ENCODE measurements at places on chromosomes 12 and 14. TPM values are rescaled to one million over a fixed set of nuclear protein-coding genes. Genes with fewer than 3 reads are reported as not detected.

MANSC1 gene
- 10.8 TPM for total RNA-seq

CD69 gene
- 9.0 TPM for total RNA-seq

RNF212B gene
- not detected for total RNA-seq

TMEM121 gene
- total RNA-seq: 28.2 TPM

SCN8A gene
- 0.21 TPM for total RNA-seq

RASAL1 gene
- 2.2 TPM for total RNA-seq

MANSC4 gene
- total RNA-seq: 1.5 TPM

- H3K4me1 ChIP-seq: peaks cover 9% of the 10 kb centered on the region
- H3K4me3 ChIP-seq: no peak overlapping the region
- no peaks in the 10 kb centered on the region for H3K36me3 ChIP-seq
- H3K27ac ChIP-seq: no peak overlapping the region
These were observed 11.3 kb downstream of the CFAP54 start for GRCh38 chr12:96500693-96501092.

DNA sequence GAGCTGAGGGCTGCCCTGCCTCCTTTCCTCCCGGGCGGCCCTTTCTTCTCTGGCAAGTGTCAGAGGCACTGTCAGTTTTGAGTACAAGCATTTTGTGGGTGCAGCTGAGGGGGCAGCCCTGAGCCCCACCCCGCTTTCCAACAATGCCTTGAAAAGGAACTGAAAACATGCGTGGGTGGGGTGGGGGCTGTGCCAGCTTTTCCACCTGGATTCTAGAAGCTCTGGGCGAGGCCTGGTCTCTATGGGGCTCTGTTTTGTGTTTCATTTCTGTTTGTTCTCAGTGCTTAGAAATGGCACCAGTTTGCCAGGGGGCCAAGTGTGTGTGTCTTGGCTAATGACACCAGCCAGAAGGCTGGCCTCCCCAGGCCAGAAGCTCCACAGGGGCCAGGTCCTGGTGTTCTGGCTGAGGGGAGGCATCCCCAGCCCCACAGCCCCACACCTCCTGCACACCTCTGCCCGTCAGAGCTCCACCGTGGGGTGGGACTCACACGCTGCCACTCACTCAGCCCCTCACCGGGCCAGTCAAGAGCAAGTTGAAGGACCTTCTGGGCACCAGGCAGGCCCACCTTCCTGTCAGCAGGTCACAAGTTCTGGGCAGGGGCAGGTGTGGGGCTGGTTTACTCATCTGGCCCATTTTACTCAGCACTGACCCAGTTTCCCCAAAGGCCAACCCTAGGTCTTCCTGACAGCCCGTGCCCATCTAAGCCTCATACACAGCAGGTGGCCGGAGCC lies 155.1 kb downstream of the CALM1 start:
- DNase-seq: no peak
- H3K36me3 ChIP-seq: peaks cover 8% of the 10 kb centered on the region
- no peaks in the 10 kb centered on the region for H3K27me3 ChIP-seq
- H3K4me1 ChIP-seq: no peaks in the 10 kb centered on the region
- H3K27ac ChIP-seq: peak overlapping the region; percentile 41

- no peaks in the 10 kb centered on the region for H3K27me3 ChIP-seq
- no peaks in the 10 kb centered on the region for H3K36me3 ChIP-seq
- H3K27ac ChIP-seq: no peak overlapping the region
- no peaks in the 10 kb centered on the region for H3K4me1 ChIP-seq
- H3K4me3 ChIP-seq: no peak overlapping the region
These were observed 8.3 kb upstream of the PLEK2 start for GRCh38 chr14:67420102-67420739.

- peaks cover 8% of the 10 kb centered on the region for H3K36me3 ChIP-seq
- no peaks in the 10 kb centered on the region for H3K27me3 ChIP-seq
- H3K27ac ChIP-seq: no peak overlapping the region
- no peaks in the 10 kb centered on the region for H3K4me1 ChIP-seq
- H3K4me3 ChIP-seq: no peak overlapping the region
These were observed 172.9 kb downstream of the CEP128 start for GRCh38 chr14:80768646-80769045.

DNA sequence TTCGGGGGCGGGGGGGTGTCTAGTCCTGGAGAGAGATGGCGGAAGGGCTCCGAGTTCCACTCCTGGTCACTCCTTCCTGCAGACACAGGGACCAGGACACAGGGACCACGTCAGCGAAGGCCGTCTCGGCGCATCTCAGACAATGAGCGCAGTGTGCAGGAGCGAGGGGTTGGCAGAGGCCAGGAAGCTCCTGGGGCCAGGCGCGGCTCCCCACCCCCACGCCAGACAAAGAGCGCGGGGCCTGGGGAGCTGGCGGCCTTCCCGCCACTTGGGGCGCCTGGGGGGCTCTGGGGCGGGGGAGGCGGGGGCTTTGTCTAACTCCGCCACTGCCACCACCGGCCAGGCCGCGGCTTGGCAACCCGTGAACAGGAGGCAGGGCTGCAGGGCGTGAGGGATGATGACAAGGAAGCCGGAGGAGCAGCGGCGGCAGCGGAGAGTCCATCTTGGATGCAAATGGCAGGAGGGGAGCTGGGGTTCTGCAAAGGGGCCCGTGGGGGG lies 2.2 kb downstream of the CDK2AP1 start:
- peak; percentile 60 for DNase-seq
- no peaks in the 10 kb centered on the region for H3K27me3 ChIP-seq
- H3K36me3 ChIP-seq: no peaks in the 10 kb centered on the region

- H3K27ac ChIP-seq: no peak overlapping the region
- no peak overlapping the region for H3K4me3 ChIP-seq
- H3K4me1 ChIP-seq: peaks cover 3% of the 10 kb centered on the region
- no peak for DNase-seq
These were observed 86.8 kb downstream of the ADGRD1 start for GRCh38 chr12:131040491-131040890.

- peaks cover 31% of the 10 kb centered on the region for H3K36me3 ChIP-seq
- no peaks in the 10 kb centered on the region for H3K4me1 ChIP-seq
- no peak overlapping the region for H3K27ac ChIP-seq
- no peaks in the 10 kb centered on the region for H3K27me3 ChIP-seq
- DNase-seq: no peak
- no peak overlapping the region for H3K4me3 ChIP-seq
These were observed 23.7 kb downstream of the VTI1B start for GRCh38 chr14:67650694-67651093.

- no peaks in the 10 kb centered on the region for H3K27me3 ChIP-seq
- no peaks in the 10 kb centered on the region for H3K36me3 ChIP-seq
- no peak overlapping the region for H3K27ac ChIP-seq
- no peak for DNase-seq
- no peaks in the 10 kb centered on the region for H3K4me1 ChIP-seq
These were observed 85.5 kb downstream of the TESC start for GRCh38 chr12:117013726-117014125.

DNA sequence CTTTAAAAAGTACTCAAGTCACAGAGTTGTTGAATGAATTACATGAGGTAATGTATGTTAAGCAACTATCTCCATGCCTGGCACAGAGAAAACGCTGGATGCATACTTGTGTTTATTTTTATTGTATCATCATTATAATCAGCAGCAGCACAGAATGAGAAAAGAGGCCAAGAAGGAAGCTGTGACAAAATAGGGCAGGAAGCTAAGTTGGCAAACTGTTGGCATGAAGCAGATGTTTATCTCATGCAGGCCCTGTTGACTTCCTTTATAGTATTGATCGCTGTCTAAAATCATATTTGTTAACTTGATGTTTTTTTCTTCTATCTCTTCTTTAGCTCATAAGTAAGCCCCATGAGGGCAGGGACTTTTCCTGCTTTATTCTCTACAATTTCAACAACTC lies 466.6 kb downstream of the TRHDE start:
- no peaks in the 10 kb centered on the region for H3K36me3 ChIP-seq
- DNase-seq: no peak
- H3K4me3 ChIP-seq: no peak overlapping the region
- H3K27me3 ChIP-seq: no peaks in the 10 kb centered on the region

GRCh38 chr14:96232506-96232905 lies 23.5 kb upstream of the BDKRB1 start:
- no peaks in the 10 kb centered on the region for H3K27me3 ChIP-seq
- H3K4me3 ChIP-seq: no peak overlapping the region
- H3K27ac ChIP-seq: no peak overlapping the region

GRCh38 chr12:112676507-112676906 lies 115.0 kb upstream of the RPH3A start:
- no peaks in the 10 kb centered on the region for H3K4me1 ChIP-seq
- H3K4me3 ChIP-seq: no peak overlapping the region
- H3K27ac ChIP-seq: no peak overlapping the region
- DNase-seq: no peak
- H3K36me3 ChIP-seq: no peaks in the 10 kb centered on the region
- H3K27me3 ChIP-seq: no peaks in the 10 kb centered on the region

- H3K4me3 ChIP-seq: no peak overlapping the region
- H3K4me1 ChIP-seq: no peaks in the 10 kb centered on the region
- H3K27ac ChIP-seq: no peak overlapping the region
- H3K36me3 ChIP-seq: no peaks in the 10 kb centered on the region
- H3K27me3 ChIP-seq: no peaks in the 10 kb centered on the region
These were observed 125.9 kb upstream of the FOXN3 start for GRCh38 chr14:89542786-89543424.

GRCh38 chr14:74733221-74733620 lies 20.3 kb downstream of the FCF1 start:
- H3K27me3 ChIP-seq: no peaks in the 10 kb centered on the region
- peaks cover 72% of the 10 kb centered on the region for H3K36me3 ChIP-seq
- H3K27ac ChIP-seq: no peak overlapping the region
- no peak overlapping the region for H3K4me3 ChIP-seq
- DNase-seq: no peak
